ENCODE measurements at places on chromosomes 2 and 18.

- no peak for DNase-seq
These were observed 70.4 kb downstream of the MRO start for GRCh38 chr18:50749421-50749820.

DNA sequence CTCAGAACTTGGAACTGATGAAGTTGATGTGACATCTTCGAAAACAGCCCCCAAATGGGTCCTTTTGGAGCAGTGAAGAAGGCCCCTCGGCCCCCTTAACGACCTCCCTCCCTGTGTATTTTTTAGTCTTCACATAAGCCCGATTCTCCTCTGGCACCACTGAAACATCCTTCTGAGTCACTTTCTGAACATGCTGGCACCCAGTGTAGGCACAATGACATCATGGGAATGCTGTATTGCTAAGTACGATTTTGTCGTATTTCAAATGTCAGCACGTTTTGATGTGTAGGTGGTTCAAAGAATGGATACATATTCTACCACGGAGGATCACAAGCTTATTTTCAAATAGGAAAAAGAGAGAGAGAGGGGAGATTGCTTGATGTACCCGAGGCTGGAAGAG lies 111.7 kb upstream of the RIOK3 start:
- no peak for DNase-seq

GRCh38 chr2:128258218-128258617 lies 60.5 kb downstream of the HS6ST1 start:
- no peak for DNase-seq

DNA sequence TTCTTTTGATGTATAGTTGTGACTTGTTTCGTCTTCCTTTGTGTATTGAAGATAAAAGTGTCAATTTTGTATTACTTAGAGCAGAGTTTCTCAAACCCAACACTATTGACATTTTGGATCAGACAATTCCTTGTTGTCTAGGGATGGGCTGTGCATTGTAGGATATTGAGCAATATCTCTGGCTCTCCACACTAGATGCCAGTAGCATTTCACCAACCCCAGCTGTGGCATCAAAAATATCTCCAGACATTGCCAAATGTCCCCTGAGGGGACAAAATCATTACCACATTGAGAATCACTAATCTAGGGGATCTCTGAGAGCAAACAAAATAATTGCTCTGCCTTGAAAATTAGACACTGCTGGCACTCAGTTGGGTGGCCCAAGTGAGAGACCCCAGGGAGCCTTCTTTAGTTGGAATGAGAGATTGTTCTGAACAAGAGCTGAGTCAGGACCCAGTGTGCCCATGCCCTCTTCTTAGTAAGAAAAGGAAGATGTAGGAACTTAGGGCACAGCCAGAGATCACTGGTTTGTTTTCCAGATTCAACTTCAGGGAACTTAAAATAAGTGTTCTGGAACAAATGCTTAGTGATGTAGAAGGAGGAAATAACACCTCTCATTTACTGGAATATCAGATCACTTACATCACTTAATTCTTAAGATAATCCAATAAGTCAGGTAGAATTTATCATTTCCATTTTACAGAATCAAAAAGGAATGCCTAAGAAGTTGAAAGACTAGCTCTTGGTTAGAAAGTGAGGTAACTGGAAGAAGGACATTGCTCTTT lies 466.6 kb upstream of the TNP1 start:
- DNase-seq = no peak

DNA sequence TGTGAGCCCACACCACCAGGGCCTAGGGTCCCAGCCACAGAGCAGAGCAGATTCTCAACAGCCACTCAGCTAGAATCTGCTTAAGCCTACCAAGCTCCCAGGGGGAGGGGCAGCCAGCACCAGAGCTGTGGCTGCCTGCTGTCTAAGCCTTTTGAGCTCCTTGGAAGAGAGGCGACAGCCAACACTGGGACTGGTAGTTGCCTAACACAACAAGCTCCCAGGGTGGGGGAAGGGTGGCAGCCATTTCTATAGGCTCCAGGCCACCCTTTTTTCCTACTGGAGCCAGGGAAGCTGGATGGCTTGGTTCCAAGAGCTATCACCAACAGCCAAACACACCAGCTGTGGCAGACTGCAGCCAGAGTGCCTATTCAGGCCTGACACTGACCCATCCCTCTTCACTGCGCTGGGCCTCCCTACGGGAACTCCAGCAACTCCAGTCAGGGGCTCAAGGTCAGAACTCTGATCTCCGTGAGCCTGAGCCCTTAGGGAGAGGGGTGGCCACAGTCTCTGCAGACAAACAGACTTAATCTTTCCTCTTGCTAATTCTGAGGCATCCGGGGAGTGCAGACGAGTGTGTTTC lies 1824.3 kb upstream of the CELF4 start:
- no peak for DNase-seq

DNA sequence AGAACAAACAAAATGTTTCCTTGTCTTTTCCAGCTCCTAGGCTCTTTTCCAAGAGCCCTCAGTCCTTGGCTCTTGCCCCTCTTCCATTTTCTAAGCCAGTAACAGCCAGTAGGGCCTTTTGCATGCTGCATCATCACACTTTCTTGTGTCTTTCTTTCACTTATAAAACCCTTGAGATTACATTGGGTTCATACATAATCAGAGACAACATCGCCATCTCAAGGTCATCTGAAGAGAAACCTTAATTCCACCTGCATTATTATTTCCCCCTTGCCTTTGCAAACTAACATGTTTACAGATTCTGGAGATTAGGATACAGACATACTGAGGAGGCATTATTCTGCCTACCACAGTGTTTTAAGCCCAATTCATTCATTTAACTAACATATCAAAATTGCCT lies 697.3 kb downstream of the TRIB2 start:
- DNase-seq = no peak
